T-helper 17 cell (primary cell): ENCODE measurements at places on chromosomes 1 and 21.

DNA sequence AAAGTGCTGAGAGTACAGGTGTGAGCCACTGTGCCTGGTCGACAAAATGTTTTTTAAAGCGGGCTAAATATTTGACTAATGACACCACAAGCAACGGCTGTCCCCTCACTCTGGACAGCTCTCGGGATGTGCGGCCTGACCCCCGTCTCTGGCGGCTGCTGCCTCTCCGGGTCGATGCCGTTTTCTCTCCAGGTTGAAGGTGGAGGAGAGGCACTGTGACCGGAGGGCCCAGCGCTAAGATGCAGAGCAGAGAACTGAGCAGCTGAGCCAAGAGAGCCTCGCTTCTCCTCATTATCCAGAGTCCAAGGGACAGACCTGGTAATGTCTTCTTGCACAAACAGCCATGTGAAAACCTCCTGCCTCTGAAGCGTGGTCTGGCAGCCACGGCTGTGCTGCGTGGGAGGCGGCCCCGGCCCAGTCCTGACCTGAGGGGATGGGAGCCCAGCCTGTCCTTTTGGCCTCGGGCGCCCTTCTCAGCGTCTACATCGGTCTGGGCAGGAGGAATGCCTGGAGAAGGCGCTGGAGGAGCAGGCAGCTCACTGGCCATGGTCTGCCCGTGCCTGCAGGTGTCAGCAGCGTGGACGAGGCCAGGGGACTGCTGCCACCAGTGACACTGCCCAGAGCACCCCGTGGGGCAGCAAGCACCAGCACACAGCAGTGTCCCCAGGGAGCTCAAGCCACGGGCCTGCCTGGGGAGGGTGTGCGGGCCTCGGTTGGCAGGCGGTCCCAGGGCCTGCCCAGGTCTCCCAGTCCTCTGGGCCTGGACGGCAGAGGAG lies 10.3 kb downstream of the MORN1 start:
- DNase-seq, result no peak

GRCh38 chr21:36973986-36974850 lies 7.7 kb upstream of the HLCS start:
- no peak for DNase-seq

DNA sequence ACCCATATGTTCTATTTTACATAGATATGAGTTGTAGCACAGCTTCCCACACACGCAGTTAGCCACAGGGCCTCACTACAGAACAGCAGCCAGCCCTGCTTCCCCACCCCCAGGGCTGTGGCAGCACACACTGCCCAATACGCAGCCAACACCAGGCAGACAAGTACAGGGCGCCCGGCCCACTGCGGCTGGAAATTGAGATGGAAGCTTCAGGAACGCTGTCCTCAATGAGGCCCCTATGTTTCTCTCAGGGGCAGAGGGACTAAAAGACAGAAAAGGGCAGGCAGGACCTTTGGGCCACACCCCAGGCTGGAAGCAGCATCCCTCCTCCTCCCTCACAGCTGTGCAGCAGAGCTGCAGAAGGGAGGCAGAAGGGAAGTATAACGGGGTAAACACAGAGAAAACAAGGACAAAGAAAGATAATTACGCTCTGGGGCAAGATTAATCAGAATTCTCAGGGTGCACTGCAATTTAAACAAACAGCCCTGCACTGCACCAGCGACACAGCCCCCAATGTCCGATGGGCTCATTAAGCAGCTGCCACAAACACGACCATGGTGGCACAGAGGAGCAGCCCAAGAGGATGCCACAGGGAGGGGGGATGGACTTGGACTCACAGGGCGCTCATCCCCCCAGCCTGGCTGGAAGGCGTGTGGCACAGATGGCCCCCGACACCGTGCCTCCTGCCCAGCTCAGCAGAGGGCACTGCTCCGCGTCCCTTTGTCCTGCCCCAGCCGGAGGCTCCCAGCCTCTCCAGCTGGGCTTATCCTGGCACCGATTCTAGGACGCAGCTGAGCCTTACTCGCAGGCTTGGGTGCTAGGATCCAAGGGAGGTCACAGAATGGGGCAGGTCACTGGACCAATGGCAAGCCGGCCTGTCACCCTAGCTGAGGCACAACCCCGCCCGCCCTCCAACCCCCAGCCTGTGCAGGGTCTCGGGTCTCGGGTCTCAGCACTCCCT lies 14.2 kb downstream of the WDR4 start:
- DNase-seq, result no peak

- DNase-seq, result no peak
Measured at GRCh38 chr1:232875536-232875935, 70.3 kb downstream of the MAP10 start.

- no peak for DNase-seq
Measured at GRCh38 chr1:205488074-205488723, 16.3 kb upstream of the CDK18 start.

DNA sequence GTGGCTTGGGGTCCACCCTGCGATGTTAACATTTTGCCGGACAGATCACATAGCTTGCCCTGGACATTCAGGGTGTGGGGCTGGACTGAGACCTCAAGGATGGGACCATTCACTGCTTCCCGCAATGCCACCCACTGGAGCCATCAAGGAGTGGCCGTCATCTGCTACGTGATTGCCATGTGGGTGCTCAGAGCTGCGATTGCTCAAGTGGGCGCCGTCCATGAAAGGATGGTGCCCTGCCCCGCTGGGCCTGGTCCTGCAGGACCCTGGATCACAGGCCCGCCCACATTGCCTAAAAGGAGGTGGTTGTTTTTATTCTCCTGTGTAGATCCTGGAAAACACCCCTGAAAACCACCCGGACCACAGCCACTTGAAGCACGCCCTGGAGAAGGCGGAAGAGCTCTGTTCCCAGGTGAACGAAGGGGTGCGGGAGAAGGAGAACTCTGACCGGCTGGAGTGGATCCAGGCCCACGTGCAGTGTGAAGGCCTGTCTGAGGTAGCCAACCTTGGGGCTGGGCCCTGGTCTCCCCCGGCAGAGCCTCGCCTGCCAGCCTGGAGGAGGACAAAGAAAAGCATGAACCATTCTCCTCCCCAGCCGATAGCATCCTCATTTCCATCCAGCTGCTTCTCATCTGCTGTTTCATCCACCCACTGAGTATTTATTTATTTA lies 40.4 kb downstream of the ATP5PO start:
- DNase-seq, result no peak

GRCh38 chr1:100543640-100544039 lies 5.7 kb downstream of the GPR88 start:
- no peak for DNase-seq

GRCh38 chr1:111221276-111221632 lies 6.3 kb upstream of the CHI3L2 start:
- no peak for DNase-seq

DNA sequence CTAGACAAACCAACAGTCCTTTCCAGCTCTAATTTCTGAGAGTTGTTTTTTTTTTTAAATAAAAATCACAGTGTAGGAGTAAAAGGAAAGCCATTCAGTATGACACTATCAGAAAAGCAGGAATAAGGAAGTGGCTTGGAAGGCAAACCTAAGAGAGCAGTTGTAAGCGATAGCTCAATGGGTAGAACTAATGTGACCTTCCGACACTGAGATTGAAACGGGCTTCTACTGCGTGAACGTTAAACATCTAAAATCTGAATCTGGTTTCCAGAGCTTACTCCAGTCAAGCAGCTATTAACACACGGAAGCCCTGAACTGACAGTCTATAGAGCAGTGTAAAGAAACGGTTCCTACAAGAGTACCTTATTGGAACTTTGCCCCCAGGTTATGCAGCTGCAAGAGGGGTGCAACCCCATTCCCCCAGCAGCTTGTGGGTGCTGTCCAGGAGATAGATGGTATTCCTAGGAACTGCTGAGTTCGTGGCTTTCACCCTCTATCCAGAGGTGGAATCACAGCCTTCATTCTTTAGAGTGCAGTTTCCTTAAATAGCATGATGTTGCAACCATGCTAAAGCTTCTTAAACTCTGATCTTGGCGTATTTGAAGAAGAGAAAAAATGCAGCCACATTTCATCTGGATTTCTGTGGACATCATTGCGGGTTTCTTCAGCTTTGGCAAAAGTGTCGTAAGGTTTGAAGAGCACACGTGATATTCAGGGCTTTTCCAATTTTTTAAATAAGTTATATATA lies 3.3 kb upstream of the IRF2BP2 start:
- DNase-seq, result no peak

DNA sequence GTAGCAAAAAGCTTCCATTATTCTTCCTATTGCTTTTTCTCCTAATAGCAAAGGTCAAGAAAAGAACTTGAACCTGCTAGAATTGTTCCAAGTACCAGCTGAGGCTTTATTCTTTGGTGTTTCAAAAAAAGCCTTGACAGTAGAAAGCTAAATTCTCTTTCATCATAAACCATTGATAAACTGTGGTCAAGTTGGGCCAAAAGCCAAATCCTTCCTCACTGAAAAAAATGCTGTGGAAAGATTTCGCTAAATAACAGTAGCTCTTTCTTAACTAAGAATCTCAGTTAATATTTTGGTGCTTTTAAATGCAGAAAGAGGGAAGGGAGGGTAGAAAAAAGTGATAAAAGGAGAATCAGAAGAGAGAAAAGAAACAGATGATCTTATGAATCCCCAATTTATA lies 14.0 kb upstream of the JAM2 start:
- no peak for DNase-seq

DNA sequence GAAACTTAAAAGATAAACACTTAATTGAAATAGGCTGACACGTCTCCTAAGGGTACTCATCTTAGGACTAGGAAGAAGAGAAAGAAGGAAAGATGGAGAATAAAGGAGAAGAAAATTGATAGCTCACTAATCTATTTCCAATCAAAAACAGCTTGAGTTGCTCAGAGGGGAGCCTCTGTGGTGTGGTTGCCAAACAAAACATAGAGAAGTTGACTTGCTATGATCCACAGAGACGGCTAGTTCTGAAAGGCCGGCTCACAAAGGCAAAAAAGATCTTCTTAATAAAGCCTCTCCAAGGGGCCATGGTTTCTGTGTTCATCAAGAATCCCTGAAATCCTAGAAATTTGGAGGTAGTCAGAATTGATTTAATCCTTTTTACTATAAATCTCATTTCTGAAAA lies 644.1 kb downstream of the LMO4 start:
- DNase-seq, result no peak

- DNase-seq, result no peak
Measured at GRCh38 chr21:15645830-15646229, 84.0 kb upstream of the USP25 start.

- no peak for DNase-seq
Measured at GRCh38 chr1:195053478-195053877, 1554.8 kb downstream of the KCNT2 start.

GRCh38 chr21:25175938-25176337 lies 431.3 kb downstream of the MRPL39 start:
- no peak for DNase-seq

- no peak for DNase-seq
Measured at GRCh38 chr21:38286739-38287471, 30.1 kb downstream of the KCNJ15 start.

- no peak for DNase-seq
Measured at GRCh38 chr1:21614419-21615115, 54.6 kb downstream of the RAP1GAP start.

DNA sequence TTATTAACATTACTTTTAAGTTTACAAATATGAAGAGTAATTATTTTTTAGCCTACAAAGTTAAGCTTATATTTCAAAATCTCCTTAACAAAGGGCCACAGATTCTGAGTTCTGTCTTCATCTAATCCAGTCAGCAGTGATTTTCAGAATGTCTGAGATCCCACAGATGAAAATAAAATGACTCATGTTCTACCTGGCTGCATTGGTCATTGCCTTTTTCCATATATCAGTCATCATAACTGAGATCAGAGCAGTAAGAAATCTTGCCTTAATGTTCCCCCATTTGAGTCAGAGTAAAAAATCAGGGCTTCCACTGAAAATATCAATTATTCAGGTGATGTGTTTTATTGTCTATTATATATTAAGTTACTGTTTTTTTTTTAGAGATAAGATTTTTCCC lies 416.1 kb downstream of the MRPL39 start:
- DNase-seq, result no peak

- DNase-seq, result no peak
Measured at GRCh38 chr1:240962086-240962485, 350.1 kb upstream of the GREM2 start.

GRCh38 chr1:238252033-238252802 lies 361.5 kb upstream of the ZP4 start:
- DNase-seq, result no peak

DNA sequence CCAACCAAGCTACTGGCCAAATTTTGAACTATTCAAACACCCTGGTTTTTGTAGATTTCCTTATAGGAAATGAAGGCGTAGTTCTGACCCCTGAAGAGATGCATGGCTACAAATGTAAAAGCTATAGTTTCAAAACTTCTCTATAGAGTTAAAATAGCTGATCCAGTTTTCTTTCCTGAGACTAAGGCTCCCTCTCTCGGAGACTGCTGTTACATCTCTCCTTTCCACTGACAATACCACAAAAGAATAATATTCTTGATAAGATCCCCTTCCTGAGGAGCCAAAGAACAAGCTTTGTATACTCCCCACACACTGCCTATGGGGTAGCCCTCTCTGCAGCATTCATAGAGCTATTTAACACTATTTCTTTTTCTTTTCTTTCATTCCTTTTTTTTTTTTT lies 6.7 kb upstream of the CFAP126 start:
- DNase-seq, result no peak

DNA sequence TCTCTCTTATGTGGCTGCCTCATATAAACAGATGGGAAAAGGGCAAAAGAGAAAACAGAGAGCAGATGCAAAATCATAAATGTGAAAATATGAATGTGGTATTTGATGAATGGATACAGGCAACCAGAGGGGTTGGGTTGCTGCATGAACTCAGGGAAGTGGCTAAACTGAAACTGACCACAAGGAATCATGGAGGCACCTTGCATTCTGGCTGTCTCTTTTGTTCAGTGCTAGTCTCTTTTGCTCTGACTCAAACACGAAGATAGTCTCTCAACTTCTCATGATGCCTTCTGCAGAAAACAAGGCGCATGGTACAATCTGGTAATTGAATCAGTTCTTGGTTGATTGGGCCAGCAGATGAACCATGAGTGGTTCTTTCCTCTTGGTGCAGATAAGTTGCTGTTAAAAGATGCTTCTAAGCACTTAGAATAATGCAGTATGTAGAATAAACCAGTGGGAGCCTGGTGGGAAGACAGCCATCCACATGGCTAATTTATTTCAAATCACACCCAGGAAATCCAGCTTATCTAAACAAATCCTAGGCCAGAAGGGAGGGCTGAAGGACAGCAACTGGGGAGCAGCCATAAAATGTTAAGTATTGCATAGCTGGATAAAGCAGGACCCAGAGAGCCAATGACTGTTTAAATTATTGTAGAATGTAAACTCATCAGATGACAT lies 64.2 kb downstream of the HLX start:
- no peak for DNase-seq

DNA sequence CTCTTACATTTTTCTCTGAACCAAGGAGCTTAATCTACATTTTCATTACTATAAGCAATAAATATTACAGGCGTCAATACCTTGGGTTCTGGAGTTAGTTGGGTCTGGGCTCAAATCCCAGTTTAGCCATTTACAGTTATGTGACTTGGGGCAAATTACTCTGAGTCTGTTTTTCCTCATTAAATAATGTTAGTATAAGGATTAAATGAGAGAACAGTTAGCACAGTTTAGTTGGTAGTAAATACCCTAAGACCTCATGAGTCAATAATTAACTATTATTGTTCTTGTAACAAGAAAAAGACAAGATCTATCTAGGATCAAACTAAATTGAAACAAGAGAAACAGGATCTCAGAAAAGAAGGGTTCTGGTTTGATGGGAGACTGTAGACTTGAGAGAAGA lies 4.6 kb downstream of the C1orf116 start:
- DNase-seq, result no peak

- no peak for DNase-seq
Measured at GRCh38 chr1:156435545-156436140, 64.9 kb downstream of the MEF2D start.
